ENCODE measurements at places on chromosomes 1 and 21.

DNA sequence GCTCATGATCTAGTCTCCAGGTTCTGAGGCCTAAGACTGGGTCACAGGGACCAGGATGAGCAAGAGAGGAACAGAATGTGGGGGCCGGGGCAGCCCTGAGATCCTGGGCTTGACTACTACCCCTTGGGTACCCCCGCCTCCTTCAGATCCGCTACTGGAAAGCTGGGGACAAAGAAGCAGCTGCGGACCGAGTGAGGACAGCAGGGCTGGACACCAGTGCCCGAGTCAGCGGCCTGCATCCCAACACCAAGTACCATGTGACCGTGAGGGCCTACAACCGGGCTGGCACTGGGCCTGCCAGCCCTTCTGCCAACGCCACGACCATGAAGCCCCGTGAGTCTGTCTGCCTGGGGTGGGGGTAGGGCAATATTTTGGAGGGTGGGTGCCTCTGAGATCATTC is 12.5 kb downstream of the TMEM81 start:
- DNase-seq: no peak

GRCh38 chr21:35682904-35683549 is 377.3 kb downstream of the SETD4 start:
- no peak for DNase-seq

GRCh38 chr21:42232176-42232825 is 13.4 kb downstream of the ABCG1 start:
- DNase-seq: no peak

DNA sequence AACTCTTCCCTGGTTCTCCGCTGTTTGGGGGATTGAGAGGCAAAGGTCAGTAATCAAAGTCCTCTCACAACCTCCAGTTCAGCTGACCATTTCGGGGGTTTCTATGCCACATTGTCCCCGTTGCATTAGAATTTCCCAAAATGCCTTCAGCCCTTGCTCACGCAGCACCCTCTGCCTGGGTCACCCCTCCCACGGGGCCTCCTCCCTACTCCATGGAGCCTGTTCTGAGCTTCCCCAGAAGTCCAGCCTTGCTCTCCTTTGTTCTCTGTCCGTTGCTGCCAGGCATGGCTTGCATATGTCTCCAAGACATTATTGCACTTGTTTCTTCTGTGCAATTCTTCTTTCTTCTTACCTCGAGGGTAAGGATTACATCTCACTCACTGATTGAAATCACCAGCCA is 16.5 kb downstream of the DMRTB1 start:
- DNase-seq: no peak

DNA sequence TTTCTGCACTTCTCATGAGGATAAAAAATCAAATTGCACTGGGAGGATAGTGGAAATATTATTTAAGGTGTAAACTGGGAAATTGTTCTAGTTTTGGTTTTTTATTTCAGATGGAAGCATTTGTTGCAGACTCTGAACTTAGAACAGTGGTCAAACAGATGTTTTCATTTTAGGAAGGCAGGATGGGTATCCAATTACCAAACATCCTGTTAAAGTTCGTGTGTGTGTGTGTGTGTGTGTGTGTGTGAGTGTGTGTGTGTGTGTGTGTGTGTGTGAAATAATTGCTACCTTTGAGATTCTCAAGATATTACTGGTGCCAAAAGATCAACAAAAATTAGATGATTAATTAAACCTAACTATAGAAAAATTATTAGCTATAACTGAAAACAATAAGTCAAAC is 24.3 kb upstream of the DUSP10 start:
- no peak for DNase-seq

DNA sequence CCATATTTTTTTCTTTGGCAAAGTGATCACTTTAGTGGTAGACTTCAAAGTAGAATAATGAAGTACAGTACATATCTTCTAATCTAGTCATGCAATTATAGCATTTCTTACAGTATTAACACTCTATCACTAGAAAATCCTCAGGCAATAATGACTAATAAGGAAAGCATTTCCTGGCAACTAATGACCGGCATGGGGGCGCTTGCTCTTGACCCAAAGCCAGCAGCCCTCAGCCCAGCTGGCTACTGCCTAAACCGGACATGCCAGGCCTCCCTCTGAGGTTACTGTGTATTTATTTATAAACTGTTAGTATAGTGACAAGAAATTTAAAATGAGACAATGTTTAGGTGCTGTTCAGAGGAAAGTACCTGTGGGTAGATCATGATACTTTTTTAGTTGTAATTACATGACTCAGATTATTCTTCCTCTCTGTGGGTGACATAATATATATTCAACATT is 633.8 kb downstream of the PTPRC start:
- peak; percentile 18 for DNase-seq

GRCh38 chr21:25400427-25400826 is 206.9 kb downstream of the MRPL39 start:
- DNase-seq: no peak

DNA sequence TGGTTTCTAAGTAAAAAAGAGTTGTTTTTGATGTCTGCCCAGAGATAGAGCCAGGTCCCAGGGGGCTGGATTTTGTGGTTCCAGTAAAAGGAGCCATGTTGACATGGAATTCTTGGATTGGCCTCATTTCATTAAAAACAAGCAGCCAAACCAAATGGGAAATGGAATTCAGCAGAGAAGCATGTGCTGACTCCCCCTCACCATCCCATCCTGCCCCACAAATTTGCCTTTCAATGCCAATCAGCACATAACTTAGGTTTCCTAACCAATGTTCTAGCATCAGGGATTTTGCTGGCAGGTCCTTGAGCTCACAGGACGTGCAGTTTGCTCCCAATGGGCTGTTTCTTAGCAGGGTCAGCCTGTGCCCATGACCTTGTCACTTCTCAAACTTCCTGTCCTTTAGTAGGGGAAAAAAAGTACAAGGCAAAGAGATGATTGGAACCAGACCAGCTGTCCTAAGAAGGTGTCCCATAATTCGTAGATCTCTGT is 101.5 kb upstream of the GADD45A start:
- DNase-seq: no peak

DNA sequence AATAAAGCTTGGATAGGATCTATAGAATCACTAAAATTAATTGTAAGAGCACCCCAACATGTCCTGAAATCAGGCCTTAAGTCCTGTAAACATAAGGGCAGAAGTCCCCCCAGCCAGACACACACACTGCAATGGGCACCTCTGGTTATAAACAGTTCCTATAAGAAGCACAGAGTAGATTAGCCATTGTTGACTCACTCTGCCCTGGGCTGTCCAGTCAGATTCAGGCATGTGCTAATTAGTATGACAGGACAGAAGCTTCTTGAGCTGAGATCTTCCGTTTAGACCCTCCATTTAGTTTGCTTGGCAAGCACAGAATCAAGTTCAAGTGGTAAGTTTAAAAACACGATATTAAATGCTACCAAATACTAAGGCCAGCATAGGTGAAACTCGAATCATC is 11.8 kb upstream of the DENND1B start:
- DNase-seq: no peak

DNA sequence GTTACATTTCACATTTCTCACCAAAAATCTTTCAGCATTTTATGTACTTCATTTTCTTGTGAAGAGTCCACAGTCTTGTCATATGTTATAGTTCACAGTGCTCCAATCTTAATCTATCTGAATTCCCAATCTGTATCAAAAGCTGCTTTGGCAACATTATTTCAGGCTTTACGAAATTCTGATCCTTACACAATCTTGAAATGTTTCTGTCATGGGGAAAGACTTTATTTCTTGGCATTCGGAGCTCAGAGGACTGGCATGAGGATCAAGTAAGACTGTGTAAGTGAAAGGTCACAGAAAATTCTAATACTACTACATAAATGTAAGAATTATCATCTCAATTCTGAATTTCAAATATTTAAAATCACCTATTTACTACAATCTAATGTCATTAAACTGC is 2.0 kb downstream of the USP33 start:
- DNase-seq: no peak

- no peak for DNase-seq
Observed at GRCh38 chr1:53112271-53112774, 30.1 kb downstream of the SLC1A7 start.

- no peak for DNase-seq
Observed at GRCh38 chr1:39431927-39432326, 59.5 kb upstream of the BMP8A start.

DNA sequence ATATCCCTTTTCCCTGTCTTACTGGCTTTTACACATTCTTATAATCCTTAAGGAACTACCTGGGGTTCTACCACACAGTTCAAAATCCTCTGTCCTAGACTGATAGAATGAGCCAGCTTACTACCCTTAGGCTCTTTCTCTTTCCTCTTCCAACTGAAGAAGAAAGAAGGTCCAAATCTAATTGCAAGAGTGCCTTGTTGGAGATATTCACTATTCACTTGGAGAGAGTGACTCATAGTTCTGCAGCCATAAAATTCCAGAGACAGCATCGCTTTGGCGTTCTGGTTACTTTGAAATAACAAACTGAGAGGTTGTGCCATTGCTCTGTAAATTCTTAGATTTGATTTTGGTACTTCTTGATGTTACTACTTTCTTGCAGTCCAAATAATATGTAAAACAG is 4.2 kb downstream of the CADM3 start:
- DNase-seq: no peak

DNA sequence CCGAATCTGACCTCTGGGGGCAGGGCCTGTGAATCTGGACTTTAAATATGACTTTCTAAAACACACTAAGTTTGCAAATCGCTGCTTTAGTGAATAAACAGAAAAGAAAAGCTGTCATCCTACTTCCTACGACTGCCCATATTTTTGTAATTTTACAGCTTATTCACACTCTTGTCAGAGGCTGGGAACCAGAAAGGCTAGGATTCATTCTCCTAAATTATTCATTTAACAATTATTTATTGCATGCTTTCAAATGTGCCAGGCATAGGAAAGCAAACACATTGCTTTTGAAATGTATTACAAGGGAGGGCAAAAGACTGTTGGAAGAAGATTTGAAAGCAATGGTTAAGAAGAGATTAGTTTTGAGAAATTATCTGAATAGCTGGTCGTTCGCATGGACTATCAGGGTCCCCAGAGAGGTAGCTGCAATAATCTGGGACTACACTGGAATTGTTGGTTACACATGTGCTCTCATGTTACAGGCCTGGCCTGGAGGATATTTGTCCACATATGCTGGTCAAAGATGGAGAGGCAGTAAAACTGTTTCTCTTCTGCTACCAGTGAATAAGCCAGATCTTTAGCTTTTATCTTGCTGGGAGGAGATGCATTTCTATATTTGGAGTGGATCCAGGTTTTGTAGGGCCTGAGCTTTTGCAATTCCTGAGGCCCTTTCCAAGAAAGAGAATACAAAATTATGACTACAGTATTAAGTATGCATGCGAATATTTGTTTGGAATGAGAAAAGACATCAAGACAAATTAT is 29.6 kb upstream of the SFPQ start:
- no peak for DNase-seq
